ENCODE measurements at places on chromosomes 3 and 15. TPM values are rescaled to one million over a fixed set of nuclear protein-coding genes. Genes with fewer than 3 reads are reported as not detected.

GRCh38 chr15:78325092-78325843 lies 14.9 kb upstream of the CRABP1 start:
- no peak overlapping the region for H3K4me3 ChIP-seq
- no peaks in the 10 kb centered on the region for H3K36me3 ChIP-seq
- peaks cover 3% of the 10 kb centered on the region for H3K27me3 ChIP-seq
- no peaks in the 10 kb centered on the region for H3K4me1 ChIP-seq

- no peaks in the 10 kb centered on the region for H3K27me3 ChIP-seq
- DNase-seq = no peak
- no peaks in the 10 kb centered on the region for H3K4me1 ChIP-seq
- H3K4me3 ChIP-seq = no peak overlapping the region
- no peak overlapping the region for H3K27ac ChIP-seq
- H3K36me3 ChIP-seq = no peaks in the 10 kb centered on the region
Measured at GRCh38 chr3:22225161-22225560, 474.2 kb upstream of the ZNF385D start.

DNA sequence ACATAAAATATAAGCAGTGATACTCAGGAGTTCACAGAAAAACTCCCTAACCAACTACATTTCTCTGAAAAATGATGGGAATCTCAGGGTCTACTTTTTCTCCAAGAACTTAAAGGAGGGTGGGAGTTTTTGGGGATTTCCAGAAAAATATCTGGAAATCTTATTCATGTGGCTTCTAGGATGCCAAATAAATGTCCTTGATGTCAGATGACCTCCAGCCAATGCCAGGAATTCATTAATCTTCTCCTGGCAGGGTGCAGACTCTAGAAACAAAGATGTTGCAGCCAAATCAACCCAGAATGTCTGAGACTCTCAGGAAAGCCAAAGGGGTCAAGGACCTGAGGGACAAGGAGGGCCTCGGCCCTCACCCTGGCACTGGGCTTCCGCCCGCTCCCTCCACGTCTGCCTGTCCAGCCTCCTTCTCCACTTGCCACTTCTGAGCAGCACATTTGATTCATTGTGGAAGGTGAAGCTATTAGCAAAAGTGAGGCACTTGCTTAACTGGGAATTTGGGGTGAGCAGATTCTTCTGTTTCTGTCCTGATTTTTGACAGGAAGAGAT lies 61.9 kb upstream of the HEG1 start:
- DNase-seq = no peak
- H3K36me3 ChIP-seq = no peaks in the 10 kb centered on the region
- H3K4me3 ChIP-seq = no peak overlapping the region

DNA sequence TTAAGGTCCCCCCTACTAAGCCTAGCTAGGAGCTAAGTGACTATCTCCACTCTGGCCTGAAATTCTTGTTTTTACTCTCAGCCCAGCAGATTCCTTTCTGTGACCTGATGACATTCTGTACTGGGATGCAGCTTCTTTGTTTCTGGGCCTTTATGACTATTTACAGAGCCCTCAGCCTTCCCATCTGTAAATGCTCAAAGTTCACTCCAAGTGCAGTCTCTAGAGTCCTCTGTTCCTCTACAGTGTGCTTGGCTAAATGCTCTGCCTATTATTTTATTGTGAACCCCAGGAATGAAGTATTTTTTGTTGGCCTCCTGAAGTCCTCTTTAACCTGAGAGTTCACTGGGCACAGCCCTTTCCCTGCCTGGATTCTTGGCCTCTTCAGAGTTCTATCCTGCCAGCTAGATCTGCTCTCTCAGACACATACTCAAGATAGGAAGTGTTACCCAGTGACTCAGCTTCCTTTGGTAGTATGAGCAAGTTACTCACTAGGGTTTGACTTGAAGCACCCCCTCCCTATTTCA lies 278.1 kb upstream of the P2RY1 start:
- H3K4me1 ChIP-seq = peaks cover 10% of the 10 kb centered on the region
- no peak overlapping the region for H3K4me3 ChIP-seq
- DNase-seq = no peak
- H3K36me3 ChIP-seq = no peaks in the 10 kb centered on the region
- no peak overlapping the region for H3K27ac ChIP-seq

DNA sequence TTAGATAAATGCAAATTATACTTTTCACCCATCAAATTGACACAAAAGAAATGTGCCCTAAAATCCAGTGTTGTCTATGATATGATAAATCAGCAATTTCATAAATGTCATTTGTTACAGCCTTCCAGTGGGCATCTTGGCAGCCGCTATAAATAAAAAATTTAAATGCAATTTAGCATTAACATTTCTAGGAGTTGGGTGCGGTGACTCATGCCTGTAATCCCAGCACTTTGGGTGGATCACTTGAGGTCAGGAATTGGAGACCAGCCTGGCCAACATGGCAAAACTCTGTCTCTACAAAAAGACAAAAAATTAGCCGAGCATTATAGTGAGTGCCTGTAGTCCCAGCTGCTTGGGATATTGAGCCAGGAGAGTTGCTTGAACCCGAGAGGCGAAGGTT lies 65.9 kb upstream of the POMGNT2 start:
- no peak for DNase-seq
- peaks cover under 1% of the 10 kb centered on the region for H3K4me1 ChIP-seq
- no peak overlapping the region for H3K4me3 ChIP-seq
- H3K27ac ChIP-seq = no peak overlapping the region
- peaks cover 42% of the 10 kb centered on the region for H3K36me3 ChIP-seq

GRCh38 chr3:12708584-12709192 lies 44.8 kb upstream of the RAF1 start:
- DNase-seq = no peak
- H3K36me3 ChIP-seq = no peaks in the 10 kb centered on the region
- peaks cover 22% of the 10 kb centered on the region for H3K27me3 ChIP-seq
- no peaks in the 10 kb centered on the region for H3K4me1 ChIP-seq
- H3K4me3 ChIP-seq = no peak overlapping the region

DNA sequence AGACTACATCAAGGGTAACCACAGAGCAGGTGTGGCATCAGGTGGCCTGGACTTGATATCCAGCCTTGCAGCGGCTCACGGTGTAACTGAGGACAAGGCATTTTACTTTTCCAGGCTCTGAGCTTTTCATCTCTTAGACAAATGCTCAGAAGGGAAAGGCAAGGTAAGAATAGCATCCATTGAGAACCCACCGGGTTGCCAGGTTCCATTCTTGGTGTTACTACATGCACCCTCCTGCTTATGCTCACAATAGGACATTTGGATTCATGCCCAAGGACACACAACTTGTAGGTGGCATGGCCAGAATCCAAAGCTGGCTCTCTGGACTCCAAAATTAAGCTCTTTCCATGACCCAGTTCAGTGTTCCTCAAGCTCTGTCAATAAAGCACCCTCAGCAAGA lies 85.5 kb downstream of the CCNL1 start:
- no peaks in the 10 kb centered on the region for H3K36me3 ChIP-seq
- peaks cover 3% of the 10 kb centered on the region for H3K27me3 ChIP-seq
- peaks cover 36% of the 10 kb centered on the region for H3K4me1 ChIP-seq
- DNase-seq = no peak
- H3K4me3 ChIP-seq = no peak overlapping the region

DNA sequence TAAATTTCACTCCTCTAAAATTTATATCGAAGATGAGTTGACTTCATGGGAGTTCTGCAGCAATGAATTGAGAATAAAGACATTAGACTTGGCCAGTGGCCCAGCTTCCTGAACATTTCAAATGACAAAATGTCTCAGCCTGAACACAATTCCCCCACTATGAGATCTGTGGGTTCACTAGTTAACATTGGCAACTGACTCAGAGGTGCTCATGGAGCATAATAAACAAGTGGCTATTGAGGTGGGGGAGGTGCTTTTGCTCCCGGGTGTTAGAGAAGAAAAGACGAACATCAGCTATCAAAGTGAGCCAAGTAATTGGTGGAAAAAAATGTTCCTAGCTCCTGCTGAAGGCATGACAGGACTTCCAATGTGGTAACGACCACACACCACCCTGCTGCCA lies 6.3 kb downstream of the ATP13A4 start:
- no peaks in the 10 kb centered on the region for H3K27me3 ChIP-seq
- no peak for DNase-seq
- H3K27ac ChIP-seq = no peak overlapping the region

DNA sequence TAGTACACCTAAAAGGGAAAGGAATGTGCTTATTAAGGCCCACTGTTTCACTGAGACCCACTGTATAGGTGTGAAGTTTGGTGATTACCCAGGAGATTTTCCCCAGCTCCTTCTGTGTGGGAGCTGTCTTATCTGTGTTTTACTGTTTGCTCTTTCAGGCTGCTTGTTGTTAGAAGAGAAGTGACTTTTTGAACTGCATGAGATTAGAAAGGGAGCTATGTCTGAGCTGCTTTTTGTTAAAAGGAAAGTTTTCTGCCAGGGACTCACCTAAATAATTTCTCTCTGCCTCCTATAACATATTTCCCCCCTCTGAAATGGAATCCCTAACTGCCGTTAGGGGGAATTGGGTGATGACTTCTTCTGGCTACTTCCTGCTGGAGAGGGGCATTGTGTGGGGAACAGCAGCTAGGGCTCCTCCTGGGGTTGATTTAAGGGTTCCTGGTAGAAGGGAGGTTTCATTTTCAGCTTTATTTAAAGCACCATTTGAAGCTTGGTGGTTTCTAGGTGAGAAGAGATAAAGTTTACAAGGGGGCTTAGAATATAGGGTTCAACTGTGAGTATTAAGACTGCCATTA lies 77.1 kb upstream of the ATP11B start:
- no peak overlapping the region for H3K4me3 ChIP-seq
- DNase-seq = no peak
- no peaks in the 10 kb centered on the region for H3K27me3 ChIP-seq
- peaks cover 8% of the 10 kb centered on the region for H3K4me1 ChIP-seq
- H3K27ac ChIP-seq = no peak overlapping the region
- no peaks in the 10 kb centered on the region for H3K36me3 ChIP-seq

- H3K27ac ChIP-seq = no peak overlapping the region
- H3K4me3 ChIP-seq = no peak overlapping the region
- no peaks in the 10 kb centered on the region for H3K27me3 ChIP-seq
- H3K36me3 ChIP-seq = no peaks in the 10 kb centered on the region
Measured at GRCh38 chr3:96434651-96435050, 379.7 kb upstream of the EPHA6 start.

DNA sequence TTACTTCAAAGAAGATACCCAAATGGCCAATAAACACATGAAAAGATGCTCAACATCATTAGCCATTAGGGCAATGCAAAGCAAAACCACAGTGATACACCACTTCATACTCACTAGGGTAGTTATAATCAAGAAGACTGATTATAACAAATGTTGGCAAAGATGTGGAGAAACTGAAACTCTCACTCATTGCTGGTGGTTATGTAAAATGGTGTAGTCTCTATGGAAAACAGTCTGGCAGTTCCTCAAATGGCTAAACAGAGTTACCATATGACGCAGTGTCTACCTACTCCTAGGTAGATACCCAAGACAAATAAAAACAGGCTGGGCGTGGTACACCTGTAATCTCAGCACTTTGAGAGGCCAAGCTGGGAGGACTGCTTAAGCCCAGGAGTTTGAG lies 3.5 kb upstream of the ZFAND6 start:
- no peak overlapping the region for H3K4me3 ChIP-seq
- no peak overlapping the region for H3K27ac ChIP-seq
- H3K36me3 ChIP-seq = no peaks in the 10 kb centered on the region
- H3K27me3 ChIP-seq = peaks cover 5% of the 10 kb centered on the region

GRCh38 chr3:197186887-197187588 lies 111.4 kb downstream of the DLG1 start:
- peaks cover 12% of the 10 kb centered on the region for H3K4me1 ChIP-seq
- H3K36me3 ChIP-seq = peaks cover 2% of the 10 kb centered on the region
- no peaks in the 10 kb centered on the region for H3K27me3 ChIP-seq
- no peak overlapping the region for H3K27ac ChIP-seq

- peaks cover 13% of the 10 kb centered on the region for H3K4me1 ChIP-seq
- H3K27me3 ChIP-seq = peaks cover 2% of the 10 kb centered on the region
- DNase-seq = no peak
- H3K4me3 ChIP-seq = no peak overlapping the region
- H3K27ac ChIP-seq = no peak overlapping the region
- peaks cover 3% of the 10 kb centered on the region for H3K36me3 ChIP-seq
Measured at GRCh38 chr15:40065166-40065565, 26.2 kb upstream of the SRP14 start.

GRCh38 chr15:81174125-81174791 lies 22.4 kb upstream of the IL16 start:
- H3K27me3 ChIP-seq = peaks cover 30% of the 10 kb centered on the region
- H3K4me1 ChIP-seq = peaks cover 2% of the 10 kb centered on the region
- no peaks in the 10 kb centered on the region for H3K36me3 ChIP-seq
- no peak for DNase-seq
- H3K27ac ChIP-seq = no peak overlapping the region
- no peak overlapping the region for H3K4me3 ChIP-seq

- H3K27me3 ChIP-seq = no peaks in the 10 kb centered on the region
- H3K4me3 ChIP-seq = no peak overlapping the region
- no peak overlapping the region for H3K27ac ChIP-seq
- H3K36me3 ChIP-seq = no peaks in the 10 kb centered on the region
- DNase-seq = no peak
- peaks cover 6% of the 10 kb centered on the region for H3K4me1 ChIP-seq
Measured at GRCh38 chr3:126865736-126866135, 117.2 kb upstream of the PLXNA1 start.

DNA sequence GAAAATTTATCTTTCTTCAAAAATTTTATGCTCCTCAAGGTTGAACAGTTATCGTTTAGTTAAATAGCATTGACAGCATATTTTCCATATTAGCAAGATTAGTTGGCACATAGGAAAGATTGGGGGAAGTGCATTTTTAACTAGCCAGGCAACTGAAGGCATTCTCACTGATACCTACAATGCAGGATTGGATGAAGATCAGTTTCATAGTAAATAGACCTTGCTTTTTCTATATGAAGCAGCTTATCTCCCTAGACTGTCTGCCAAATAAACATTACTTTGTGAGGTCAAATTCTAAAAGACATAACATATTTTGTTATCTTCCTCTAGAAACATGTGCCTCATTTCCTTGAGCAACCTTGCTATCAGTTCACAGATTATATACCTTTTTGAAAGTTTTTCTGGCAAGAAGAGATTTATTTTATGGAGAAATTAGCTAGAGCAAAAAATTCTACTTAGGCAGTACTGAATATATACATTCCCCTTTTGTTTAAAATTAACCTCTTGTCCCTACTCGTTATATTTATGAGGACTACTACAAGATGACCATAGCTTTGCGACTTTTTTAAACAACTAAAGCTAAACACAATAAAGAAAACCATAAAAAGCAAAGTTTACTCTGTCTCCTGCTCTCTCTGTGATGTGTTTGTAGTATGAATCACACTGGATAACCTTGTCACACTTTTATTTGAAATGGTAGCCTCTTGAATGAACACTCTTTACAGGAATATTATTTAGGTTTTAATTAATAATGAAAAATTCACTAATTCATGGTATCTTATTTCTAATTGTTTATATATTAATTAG lies 654.9 kb upstream of the TBL1XR1 start:
- H3K27ac ChIP-seq = no peak overlapping the region
- H3K27me3 ChIP-seq = no peaks in the 10 kb centered on the region
- no peak for DNase-seq
- no peaks in the 10 kb centered on the region for H3K36me3 ChIP-seq

GOLGA8T gene
- not detected for total RNA-seq

RHCG gene
- total RNA-seq = not detected

PAQR9 gene
- not detected for total RNA-seq

APOD gene
- not detected for total RNA-seq

METTL6 gene
- 16.1 TPM for total RNA-seq

ZNF385D gene
- not detected for total RNA-seq

SCAANT1 gene
- not detected for total RNA-seq

CA12 gene
- total RNA-seq = not detected

ZNF80 gene
- 0.28 TPM for total RNA-seq

QRICH1 gene
- 136 TPM for total RNA-seq
